T-helper 17 cell (primary cell): ENCODE measurements at places on chromosomes 3 and 15.
A peak's percentile ranks its signal among the peaks of the same experiment; 100 is the strongest.

- H3K27me3 ChIP-seq = no peaks in the 10 kb centered on the region
- peaks cover 9% of the 10 kb centered on the region for H3K4me1 ChIP-seq
- no peak for DNase-seq
- H3K36me3 ChIP-seq = no peaks in the 10 kb centered on the region
- no peak overlapping the region for H3K4me3 ChIP-seq
These were observed 141.5 kb upstream of the TBL1XR1 start for GRCh38 chr3:177338697-177339219.

DNA sequence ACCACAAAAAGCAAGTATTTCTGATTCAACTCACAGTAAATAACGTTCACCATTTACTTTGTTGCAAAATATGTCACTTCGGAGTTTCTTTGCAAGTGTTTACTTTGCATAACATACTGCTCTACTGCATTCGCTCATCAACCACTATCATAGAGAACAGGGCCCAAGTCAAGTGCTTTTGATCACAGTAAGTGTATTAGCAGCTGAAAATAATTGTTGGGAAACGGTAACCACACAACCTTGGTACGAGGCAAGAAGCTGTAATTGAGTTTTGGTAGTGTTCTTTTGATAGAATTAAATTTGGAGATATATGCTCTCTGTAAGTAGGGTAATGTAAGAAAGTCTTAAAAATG, 80.1 kb downstream of the SATB1 start:
- H3K36me3 ChIP-seq = peaks cover 9% of the 10 kb centered on the region
- no peak for DNase-seq
- peaks cover 5% of the 10 kb centered on the region for H3K27me3 ChIP-seq

- H3K27me3 ChIP-seq = peaks cover 51% of the 10 kb centered on the region
- H3K4me1 ChIP-seq = no peaks in the 10 kb centered on the region
- H3K36me3 ChIP-seq = no peaks in the 10 kb centered on the region
- DNase-seq = no peak
- no peak overlapping the region for H3K27ac ChIP-seq
These were observed 253.3 kb downstream of the TJP1 start for GRCh38 chr15:29568840-29569532.

GRCh38 chr15:64144192-64144564, 7.4 kb upstream of the SNX22 start:
- no peaks in the 10 kb centered on the region for H3K27me3 ChIP-seq
- no peaks in the 10 kb centered on the region for H3K36me3 ChIP-seq
- H3K4me1 ChIP-seq = peaks cover 7% of the 10 kb centered on the region
- no peak for DNase-seq
- no peak overlapping the region for H3K27ac ChIP-seq
- H3K4me3 ChIP-seq = peak overlapping the region; percentile 66

GRCh38 chr3:167350245-167350862, 29.7 kb downstream of the ZBBX start:
- H3K4me3 ChIP-seq = no peak overlapping the region
- H3K27me3 ChIP-seq = peaks cover 12% of the 10 kb centered on the region
- no peaks in the 10 kb centered on the region for H3K36me3 ChIP-seq
